Non-pigmented ciliary epithelial cell (primary cell): ENCODE measurements at places on chromosomes 2 and 18.

GRCh38 chr18:55321265-55322177 is 266.5 kb downstream of the TCF4 start:
- peak; percentile 64 for DNase-seq

- no peak for DNase-seq
Observed at GRCh38 chr2:105514576-105514975, 115.7 kb upstream of the FHL2 start.

GRCh38 chr18:11322716-11323115 is 173.3 kb upstream of the PIEZO2 start:
- DNase-seq = no peak

- DNase-seq = no peak
Observed at GRCh38 chr2:36587101-36587500, 10.9 kb downstream of the FEZ2 start.

DNA sequence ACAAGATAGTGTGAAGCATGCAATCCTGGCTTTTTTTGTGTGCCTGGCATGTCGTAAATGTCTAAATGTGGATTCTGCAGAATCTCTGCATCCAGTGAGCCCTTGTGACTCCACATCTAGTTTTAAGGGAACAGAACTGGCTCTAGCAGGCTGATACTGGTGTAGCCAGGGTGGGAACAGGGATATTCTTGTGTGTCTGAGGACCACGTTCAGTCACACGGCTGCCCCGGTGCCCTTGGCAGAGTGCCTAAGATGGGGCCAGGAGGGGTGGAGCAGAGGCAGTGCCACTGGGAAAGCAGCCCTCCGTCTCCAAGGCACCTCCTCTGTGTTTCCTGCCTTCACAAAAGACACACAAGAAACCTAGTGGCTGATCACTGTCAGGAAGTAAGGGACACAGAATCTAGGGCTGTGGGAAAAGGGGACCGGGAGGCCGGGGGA is 91.5 kb upstream of the PARD3B start:
- DNase-seq = no peak

DNA sequence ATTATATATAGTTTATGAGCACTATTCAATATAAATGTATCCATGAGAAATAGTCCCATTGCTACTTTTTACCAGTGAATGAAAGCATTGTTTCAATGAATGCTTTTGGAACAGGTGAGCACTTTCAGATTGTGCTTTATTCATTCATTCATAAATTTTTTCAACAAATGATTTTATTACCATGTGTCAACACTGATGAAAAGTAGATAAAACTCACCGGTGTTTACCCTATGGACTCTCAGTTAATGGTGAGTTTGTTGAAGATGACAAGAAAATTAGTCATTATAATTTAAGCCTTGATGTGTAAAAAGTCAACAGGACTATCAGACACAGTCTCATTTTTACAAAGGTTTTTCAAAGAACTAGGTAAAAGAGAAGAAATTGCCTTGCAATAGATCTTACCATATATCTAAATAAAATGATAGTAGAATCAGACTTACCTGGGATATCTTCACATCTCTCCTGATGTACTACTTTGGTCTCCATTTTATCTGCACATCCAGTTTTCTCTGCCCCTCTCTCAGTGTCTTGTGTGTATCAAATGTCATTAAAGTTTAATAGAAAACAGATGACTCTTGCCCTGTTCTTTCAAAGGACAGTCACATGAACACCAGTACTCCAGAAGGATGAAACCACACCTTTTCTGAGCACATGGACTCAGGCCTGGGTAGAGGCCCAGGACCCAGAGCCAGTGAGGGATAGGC is 325.3 kb upstream of the RND3 start:
- no peak for DNase-seq

DNA sequence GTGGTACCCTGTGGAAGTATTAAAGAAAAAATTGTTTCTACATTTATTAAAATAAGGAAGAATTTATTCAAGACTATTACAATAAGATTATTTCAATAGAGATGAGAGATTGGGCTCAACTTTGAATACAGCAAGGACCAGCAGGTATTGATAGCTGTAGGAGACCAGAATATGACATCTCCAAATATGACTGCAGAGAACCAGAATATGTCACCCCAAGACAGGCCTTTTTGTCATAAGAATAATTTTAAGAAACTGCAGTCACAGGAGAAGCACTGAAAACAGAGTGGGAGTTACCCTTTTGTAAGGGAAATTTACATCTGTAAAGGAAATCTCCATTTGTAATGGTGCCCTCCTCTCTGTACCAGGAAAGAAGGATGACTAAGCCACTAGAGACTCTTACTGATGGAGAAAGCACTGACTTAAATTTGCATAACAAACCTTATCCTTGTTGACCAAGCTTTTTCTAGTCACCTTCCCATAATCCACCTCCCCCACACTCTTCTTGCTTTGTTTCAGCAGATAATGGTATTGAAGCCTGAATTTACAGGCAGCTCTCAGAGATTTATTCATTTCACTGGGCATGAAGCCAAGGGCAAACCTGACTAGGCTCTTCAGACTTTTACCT is 145.1 kb upstream of the RMP24 start:
- no peak for DNase-seq

GRCh38 chr2:240974771-240975572 is 23.4 kb upstream of the SNED1 start:
- DNase-seq = no peak

DNA sequence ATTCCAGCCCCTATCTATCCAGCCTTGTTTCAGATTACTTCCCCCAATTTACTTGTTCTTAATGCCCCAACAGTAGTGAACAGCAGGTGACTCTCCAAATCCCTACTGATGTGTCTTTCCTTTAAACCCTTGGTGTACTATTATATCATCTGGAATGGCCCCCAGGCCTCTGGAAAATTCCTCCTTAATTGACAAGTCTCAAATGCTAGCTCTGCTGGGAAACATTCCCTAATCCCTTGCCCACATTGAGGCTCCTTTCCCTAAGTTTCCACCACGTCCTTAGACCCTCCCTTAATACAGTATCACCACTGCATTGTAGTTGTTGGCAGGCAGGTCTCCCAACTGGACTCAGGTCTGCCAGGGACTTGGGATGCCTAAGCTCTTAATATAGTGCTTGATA is 41.0 kb downstream of the MYO3B start:
- DNase-seq = no peak

DNA sequence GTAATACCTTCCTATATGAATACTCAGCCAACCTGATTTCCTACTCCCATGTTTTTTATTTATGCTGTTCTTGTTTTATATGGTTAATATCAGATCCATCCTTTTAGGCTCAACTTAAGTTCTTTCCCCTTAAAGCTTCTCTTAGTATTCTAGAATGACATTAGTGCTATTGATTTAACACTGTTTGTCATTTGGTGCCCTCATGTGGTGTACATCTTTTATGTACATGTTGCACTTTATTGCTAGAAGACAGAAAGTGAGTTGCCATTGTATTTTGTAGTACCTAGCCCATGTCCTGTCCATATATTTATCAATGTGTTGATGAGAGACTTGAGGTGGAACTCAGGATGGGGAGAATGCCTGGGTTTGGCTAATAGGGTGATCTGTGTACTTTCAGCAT is 2.5 kb downstream of the HTRA2 start:
- DNase-seq = no peak

DNA sequence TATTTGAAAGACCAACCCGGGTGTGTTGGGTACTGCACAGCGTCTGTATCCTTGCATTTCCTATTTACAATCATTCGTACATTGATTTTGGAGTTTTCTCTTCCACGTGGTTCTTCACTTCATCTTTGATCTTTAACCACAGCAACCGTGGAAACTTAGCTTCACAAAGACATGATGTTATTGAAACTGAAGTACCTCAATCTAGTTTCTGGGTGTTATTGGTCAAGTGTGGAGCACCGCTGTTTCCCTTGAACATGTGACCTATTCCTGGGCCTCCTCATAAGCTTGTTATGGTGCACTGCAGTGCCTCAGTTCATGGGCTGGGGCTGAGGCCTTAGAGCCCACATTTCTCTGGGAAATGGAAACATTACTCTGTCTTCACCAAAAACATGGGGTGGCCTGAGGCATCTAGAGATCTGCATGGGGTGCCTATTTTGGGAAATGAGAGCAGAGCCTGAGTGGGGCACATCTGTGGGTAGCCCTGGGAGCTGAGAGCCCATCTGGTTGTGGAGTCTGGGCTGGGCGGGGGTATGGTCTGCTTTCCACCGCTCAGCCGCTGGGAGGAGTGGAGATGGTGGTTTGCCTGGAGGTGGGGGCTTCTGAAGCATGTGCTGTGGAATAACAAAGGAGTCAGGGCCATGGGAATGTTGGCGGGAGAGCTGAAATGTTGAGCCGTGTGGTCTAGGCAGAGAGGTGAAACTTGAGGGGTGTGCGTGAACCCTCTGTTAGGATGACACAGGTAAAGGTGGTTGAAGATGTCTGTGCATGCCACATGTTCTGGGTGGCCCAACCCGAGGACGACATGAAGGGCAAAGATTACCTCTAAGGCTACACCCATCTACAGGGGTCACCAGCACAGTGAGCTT is 37.4 kb downstream of the ZNF236 start:
- no peak for DNase-seq

DNA sequence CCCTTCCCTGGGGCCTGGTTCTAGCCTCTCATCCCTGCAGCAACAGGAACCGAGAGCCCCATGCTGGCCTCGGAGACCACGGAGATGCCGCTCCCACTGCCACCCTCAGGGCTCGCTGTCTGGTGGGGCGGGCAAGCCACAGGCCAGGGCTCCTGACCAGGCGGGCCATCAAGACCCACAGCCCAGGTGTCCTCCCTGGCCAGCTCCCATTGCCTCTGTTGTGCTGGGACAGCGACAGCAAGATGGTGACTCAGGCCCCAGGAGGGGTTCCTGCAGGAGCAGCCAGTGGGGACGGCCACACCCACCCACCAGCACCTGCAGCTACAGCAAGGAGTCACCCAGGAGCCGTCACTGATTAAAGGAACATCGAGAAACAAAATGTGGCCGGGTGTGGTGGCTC is 7.4 kb downstream of the KLHL30 start:
- DNase-seq = no peak

- DNase-seq = no peak
Observed at GRCh38 chr18:57951999-57952774, 91.8 kb upstream of the NEDD4L start.

DNA sequence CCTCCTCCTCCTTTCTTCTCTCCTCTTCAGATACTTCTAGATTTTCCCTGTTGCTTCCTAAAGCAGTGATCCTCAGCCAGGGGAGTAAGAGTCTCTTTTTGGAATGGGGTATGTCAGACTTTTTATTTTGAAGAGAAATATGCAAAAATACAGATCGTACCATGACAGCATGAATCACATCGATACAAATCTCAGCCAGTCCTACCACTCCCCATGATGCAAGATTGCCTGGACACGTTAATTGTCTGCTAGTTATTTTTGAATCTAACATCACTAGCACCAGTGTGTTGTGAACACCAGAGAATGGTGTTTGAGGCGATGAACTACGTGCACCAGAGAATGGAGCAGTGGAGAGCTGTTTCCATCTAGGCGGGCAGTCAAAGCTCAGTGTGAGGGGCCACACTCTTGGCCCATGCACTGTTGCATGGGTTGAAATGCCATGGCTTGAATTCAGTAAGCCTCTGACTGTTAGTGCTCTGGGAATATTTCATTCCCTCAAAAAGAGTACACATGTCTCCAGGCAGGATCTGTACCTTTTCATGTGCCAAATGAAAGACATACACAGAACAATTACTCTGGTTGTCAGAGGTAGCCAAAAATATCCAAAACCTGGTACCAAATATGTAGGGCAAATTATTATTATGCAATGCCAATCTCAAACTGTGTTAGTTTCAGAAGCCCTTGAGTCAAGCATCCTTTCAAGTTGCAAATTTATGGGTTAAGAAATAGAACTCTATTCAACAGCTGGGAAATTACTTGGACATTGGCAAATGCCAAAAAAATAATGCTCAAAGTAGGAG is 46.3 kb upstream of the RALBP1 start:
- DNase-seq = no peak

DNA sequence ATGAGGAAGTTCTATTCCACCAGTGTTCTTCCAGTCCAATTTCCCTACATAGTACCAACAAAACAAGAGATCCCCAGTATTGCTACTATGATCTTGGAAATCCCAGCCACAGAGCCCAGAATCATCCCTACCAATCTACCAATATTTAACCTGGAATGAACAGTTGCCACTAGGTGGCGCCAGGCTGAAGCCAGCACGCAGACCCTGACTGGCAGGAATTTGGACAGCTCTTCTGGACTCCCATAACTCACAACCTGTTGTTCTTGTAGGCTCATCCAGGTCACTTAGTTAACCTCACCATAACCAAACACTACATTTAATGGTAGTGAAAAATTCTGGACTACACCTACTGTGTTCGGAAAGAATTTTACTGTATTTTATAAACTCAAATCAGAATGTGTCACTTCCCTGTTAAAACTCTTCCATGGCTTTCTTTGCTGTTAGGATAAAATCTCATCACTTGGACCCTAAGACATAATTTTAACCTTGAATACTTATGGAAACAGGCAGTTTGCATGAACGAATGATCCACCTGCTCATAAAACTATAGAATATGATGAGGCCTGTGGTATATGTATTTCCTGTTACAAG is 59.8 kb upstream of the SLC38A11 start:
- peak; percentile 32 for DNase-seq

- peak; percentile 53 for DNase-seq
Observed at GRCh38 chr2:231227310-231228162, 29.1 kb downstream of the ARMC9 start.

DNA sequence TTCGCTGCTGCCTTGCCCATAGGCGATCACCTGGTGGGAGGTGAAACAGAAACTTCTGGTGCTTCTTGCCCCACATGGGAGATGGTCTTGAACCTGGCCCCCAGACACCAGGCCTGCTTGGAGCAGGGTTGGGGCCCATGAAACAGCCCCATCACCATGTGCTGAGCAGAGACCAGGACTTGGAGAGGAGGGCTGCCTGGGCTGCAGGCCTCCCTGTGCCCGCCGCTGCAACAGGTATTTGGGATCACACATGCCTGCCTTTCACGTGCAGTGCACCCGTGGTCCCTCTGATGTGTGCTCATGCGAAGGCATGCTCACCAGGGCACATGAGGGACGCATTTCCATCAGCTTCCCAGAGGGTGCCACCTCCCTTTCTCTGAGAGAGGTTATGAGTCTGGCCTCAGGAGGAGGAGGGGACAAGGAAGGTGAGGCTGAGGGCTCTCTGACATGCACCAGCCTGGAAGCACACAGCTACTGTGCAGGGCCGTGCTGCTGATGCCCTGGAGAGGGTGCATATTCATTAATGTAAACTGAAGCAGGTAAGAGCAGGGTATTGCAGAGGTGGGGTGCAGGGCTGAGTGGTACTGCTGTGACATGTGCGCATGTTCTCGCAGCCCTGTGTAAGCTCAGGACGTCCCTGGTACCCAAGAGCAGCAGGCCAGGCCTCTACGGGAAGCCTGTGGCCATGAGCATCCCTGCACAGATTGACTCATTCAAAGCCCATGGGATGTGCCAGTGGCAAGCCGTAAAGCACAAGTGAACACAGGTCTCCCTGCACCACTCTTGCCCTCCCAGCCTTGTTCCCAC is 4.2 kb upstream of the OXER1 start:
- no peak for DNase-seq

- peak; percentile 76 for DNase-seq
Observed at GRCh38 chr18:13375302-13376255, 157.0 kb downstream of the LDLRAD4 start.
